ENCODE measurements at places on chromosomes 6 and 20.

- DNase-seq = no peak
Measured at GRCh38 chr6:169988769-169989550, 237.5 kb downstream of the ERMARD start.

GRCh38 chr20:13402986-13403385 is 181.9 kb downstream of the ISM1 start:
- no peak for DNase-seq

DNA sequence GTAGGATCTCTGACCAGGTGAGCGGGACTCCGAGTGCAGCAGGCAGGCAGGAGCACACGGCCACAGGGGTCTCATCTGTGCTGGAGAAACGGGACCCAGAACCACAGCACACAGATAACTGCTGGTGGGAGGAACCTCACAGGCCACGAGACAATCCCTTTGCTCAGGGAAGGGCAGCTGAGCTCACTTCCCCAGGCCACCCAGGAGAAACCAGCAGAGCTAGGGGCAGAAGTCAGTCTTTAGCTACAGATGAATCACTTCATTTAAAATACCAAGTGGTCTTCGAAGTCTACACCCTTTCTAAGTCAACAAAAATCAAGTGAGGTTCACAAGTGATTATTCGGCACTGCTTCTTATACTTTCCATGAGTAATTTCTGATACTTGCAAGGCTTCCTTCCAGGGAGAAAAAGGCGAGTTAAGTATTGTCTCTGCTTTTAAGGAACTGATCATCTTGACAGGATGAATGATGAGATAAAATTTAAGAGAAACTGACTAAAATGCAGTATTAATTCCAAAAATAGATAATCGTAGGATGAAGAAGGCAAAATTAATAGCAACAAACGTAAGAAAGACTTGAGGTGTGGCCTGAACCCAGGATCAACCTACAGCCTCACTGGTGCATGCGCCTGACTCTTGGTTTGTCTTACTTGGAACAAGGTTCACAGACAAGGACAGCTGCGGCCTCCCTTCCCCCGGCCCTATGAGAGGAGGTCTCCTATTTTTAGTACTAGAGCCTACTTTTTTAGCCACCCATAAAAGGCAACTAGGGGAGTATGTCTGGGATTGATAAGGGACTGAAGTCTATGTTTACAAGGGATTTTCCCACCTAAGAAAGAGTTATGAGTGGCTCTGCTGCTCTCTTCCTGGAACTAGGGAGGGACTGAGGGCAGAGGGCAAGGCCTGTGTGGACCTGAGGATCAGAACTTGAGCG is 233.6 kb downstream of the TTLL2 start:
- DNase-seq = no peak

DNA sequence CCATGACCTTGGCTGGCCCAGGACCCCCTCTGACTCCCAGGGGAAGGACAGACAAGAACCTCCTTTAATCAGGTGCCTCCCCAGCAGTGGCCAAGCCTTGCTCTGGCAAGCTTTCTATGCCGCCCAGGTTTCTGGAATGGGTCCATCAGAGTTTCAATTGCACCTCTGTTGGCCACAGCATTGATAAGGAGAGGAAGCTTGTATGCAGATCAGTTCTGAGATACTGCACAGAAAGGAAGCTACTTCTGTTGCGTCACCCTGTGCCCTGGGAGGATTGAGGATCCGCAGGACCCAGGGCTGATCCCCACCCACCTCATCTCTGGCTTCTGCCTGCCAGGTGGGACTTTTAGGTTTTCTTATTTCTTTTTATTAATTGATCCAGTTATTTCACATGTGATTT is 167.2 kb downstream of the TFAP2C start:
- no peak for DNase-seq

- DNase-seq = no peak
Measured at GRCh38 chr6:68727699-68728098, 92.6 kb downstream of the ADGRB3 start.

- DNase-seq = no peak
Measured at GRCh38 chr20:12949429-12949980, 59.3 kb upstream of the SPTLC3 start.

DNA sequence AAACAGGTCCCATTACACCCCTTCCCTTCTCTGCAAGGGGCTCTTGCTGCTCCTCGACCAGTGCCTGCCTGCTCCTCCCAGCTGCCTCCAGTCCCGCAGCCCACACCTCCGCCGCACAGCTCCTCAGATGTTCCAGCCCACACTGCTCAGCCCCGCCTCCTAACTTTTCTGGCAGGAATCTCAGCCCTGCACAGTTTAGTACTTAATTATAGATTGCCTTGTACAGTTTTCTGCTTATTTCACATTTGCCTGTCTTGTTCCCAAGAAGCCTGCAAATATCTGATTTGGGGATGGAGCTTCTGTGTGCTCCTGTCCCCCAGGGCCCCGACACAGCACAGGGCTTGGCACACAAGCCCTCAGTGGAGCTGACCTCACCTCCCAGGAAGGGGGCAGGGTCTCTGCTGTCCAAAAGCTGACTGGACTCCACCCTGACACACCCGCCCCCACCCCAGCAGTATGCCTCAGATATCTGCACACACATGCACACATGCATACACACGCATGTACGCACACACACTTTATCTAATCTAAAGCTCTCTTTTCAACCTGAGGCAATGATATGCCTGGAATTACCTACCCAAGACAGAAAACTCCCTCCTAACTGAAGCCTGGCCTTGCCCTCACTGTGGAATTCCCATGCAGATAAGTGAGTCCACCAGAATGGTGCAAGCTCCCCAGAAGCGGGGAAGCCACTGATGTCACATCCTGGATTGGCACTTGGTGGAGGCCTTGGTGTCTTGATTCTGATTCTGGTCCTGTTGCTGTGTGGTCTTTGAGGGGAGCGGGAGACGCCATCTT is 1.2 kb upstream of the PNPLA1 start:
- peak; percentile 26 for DNase-seq

- DNase-seq = no peak
Measured at GRCh38 chr6:27584326-27584725, 111.4 kb upstream of the ZNF184 start.

DNA sequence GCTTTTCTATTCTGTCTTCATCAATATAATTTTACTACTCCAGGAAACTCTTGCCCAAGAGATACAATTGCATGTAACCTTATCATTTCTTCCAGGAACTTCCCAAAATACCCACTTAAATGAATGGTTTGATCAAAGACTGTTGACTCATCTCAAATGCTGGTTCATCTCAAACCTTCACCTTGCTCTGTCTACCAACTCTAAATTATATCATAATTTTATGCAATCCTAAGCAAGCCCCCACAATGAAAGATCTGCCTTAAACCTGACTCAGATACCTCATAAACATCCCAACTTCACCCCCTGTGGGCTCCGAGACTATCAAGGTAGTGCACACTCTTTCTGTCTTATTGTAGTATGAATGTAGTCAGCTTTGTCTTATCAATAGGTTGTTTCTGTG is 65.5 kb upstream of the GCM1 start:
- DNase-seq = no peak

- no peak for DNase-seq
Measured at GRCh38 chr6:10838794-10839333, 525 bp upstream of the MAK start.

DNA sequence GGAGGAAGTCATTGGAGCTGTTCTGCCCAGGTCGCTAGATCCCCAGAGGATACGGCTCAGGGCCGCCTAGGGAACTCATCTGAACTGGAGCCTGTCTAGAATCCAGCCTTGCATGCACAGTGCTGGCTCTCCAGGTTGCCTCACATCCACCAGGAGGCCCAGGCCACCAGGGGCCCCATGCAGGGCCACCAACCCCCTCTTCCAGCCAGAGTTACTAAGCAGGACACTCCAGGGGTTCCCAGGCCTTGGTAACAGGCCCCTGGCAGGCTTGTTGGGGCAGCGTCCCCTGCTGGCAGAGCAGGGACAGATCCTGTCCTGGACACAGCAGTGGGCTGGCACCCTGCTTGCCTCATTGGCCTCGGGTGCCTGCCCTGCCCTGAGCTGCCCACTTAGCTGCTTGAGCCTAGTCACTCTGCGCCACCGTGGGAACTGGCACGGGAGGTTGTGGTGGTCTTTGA is 35.3 kb downstream of the EFCAB8 start:
- peak; percentile 22 for DNase-seq

DNA sequence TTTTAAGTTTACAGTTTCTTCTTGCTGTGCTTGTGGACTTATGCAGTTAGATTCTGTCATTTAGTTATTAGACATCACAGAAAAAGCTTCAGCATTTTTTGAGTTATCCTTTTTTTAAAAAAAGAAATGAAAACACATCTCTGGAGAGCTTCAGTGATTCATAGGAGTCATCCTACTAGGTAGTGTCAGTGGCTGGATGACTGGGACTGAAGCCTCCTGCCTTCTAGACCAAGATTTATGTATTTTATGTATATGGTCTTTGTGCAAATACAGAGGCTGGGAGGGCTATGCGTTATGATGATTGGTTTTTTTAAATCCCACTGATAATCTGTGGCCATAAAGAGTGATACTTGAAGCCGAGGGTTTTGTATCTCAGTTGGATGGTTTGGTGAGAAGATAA is 125.9 kb upstream of the JAG1 start:
- DNase-seq = peak; percentile 15

GRCh38 chr6:6588924-6589709 is 597 bp downstream of the LY86 start:
- DNase-seq = no peak

DNA sequence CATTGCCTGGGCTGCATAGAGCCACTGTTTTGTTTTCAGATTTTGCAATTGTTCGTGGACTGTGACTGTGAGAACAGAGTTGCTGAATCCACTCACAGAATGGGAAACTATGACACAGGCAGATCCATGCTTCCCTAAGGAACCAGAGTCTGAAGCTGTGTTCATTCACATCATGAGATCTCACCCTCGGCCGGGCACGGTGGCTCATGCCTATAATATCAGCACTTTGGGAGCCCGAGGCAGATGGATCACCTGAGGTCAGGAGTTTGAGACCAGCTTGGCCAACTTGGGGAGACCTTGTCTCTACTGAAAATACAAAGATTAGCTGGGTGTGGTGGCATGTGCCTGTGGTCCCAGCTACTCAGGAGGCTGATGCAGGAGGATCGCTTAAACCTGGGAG is 139.2 kb upstream of the SALL4 start:
- DNase-seq = no peak
